ENCODE measurements at places on chromosomes 13 and 19. TPM values are rescaled to one million over a fixed set of nuclear protein-coding genes. Genes with fewer than 3 reads are reported as not detected.

GRCh38 chr19:42185277-42185676 lies 32.2 kb downstream of the DEDD2 start:
- no peak overlapping the region for H3K27ac ChIP-seq
- DNase-seq, result no peak
- no peak overlapping the region for H3K4me3 ChIP-seq
- H3K27me3 ChIP-seq, result peaks cover 50% of the 10 kb centered on the region
- H3K36me3 ChIP-seq, result no peaks in the 10 kb centered on the region

DNA sequence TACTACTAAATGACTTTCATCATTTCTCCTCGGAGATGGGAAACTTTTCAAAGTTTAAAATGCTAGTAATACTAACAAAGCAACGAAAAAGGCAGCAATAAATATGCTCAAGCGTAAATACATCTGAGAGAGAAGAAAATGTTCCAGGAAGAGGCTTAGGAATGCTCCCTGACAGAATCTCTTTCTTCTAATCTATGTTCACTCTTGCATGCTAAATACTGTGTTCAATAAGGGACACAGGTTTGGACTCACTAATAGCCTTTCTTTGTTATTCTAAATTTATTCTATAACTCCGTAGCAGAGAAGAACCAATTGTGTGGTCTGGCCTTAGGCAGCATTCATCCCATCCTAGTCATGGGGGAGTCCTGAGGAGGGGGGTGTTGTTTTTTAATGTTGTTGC lies 823.0 kb downstream of the PCDH9 start:
- H3K36me3 ChIP-seq, result no peaks in the 10 kb centered on the region
- H3K4me3 ChIP-seq, result no peak overlapping the region
- DNase-seq, result no peak
- H3K4me1 ChIP-seq, result peaks cover 19% of the 10 kb centered on the region
- peak overlapping the region; percentile 32 for H3K27ac ChIP-seq

GRCh38 chr19:42124386-42124901 lies 7.8 kb downstream of the POU2F2 start:
- no peak overlapping the region for H3K4me3 ChIP-seq
- no peak for DNase-seq
- no peaks in the 10 kb centered on the region for H3K4me1 ChIP-seq
- no peaks in the 10 kb centered on the region for H3K36me3 ChIP-seq
- no peak overlapping the region for H3K27ac ChIP-seq

- H3K36me3 ChIP-seq, result peaks cover 55% of the 10 kb centered on the region
- H3K4me3 ChIP-seq, result no peak overlapping the region
- H3K27ac ChIP-seq, result peak overlapping the region; percentile 93
- H3K27me3 ChIP-seq, result no peaks in the 10 kb centered on the region
- H3K4me1 ChIP-seq, result peaks cover 8% of the 10 kb centered on the region
These were observed 80.1 kb downstream of the PTPRS start for GRCh38 chr19:5260381-5260967.

GRCh38 chr19:12333162-12334159 lies at the start of gene ZNF563:
TSS of gene ZNF563 (minus strand) at chr19:12333633. CDS start at chr19:12333482, 151 bp downstream.
- H3K27me3 ChIP-seq, result no peaks in the 10 kb centered on the region
- peaks cover 1% of the 10 kb centered on the region for H3K36me3 ChIP-seq

- no peaks in the 10 kb centered on the region for H3K36me3 ChIP-seq
- H3K27ac ChIP-seq, result no peak overlapping the region
- DNase-seq, result no peak
- no peak overlapping the region for H3K4me3 ChIP-seq
These were observed 158.7 kb upstream of the GPR12 start for GRCh38 chr13:26919311-26919710.

- no peaks in the 10 kb centered on the region for H3K4me1 ChIP-seq
- DNase-seq, result no peak
- no peak overlapping the region for H3K4me3 ChIP-seq
- H3K27ac ChIP-seq, result no peak overlapping the region
- no peaks in the 10 kb centered on the region for H3K27me3 ChIP-seq
These were observed 190.6 kb downstream of the TUBA3C start for GRCh38 chr13:18991060-18991459.

DNA sequence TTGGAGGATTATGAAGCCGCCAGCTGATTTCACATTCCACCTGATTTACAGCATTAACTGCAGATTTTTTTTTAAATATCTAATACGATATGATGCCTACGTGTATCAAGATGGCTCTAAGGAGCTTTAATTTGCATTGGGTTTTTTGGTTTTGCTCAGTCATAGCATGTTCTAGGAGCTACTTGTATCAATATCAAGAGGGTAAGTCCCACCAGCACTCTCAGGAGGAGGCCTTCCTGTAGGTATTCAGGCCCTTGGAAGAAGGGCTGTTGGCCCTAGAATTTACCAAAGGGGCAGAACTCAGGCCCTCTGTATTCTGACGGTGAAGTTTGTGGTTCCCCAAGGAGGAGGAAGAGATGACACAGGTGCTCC lies 97.2 kb upstream of the IPO5 start:
- H3K4me1 ChIP-seq, result peaks cover 7% of the 10 kb centered on the region
- H3K36me3 ChIP-seq, result no peaks in the 10 kb centered on the region
- DNase-seq, result no peak

DNA sequence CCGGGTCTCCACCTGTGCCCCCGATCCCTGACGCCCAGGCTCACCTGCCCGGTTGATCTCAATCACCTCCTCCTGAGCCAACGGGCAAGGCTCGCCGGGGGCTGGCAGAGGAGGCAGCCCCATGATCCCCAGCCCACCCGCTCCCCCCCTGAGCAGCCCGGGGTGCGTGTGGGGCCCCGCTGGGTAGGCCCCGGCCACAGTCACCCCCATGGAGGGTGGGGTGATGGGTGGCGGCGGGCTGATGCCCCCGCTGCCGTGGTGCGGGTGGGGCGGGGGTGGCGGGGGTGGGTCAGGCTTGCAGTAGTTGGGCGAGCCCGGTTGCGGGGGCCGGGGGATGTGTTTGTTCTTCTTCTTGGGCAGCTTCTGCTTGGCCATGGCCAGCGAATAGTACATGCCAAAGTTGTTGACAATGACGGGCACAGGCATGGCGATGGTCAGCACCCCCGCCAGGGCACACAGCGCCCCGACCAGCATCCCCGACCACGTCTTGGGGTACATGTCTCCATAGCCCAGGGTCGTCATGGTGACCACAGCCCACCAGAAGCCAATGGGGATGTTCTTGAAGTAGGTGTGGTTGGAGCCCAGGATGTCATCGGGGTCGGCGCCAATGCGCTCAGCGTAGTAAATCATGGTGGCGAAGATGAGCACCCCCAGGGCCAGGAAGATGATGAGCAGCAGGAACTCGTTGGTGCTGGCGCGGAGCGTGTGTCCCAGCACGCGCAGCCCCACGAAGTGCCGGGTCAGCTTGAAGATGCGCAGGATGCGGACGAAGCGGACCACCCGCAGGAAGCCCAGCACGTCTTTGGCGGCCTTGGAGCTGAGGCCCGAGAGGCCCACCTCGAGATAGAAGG lies 6.0 kb downstream of the KCNC3 start:
- peaks cover 21% of the 10 kb centered on the region for H3K27me3 ChIP-seq
- H3K36me3 ChIP-seq, result peaks cover 10% of the 10 kb centered on the region
- no peak overlapping the region for H3K27ac ChIP-seq
- no peak for DNase-seq

- peaks cover 33% of the 10 kb centered on the region for H3K4me1 ChIP-seq
- H3K36me3 ChIP-seq, result no peaks in the 10 kb centered on the region
- H3K27me3 ChIP-seq, result no peaks in the 10 kb centered on the region
- H3K27ac ChIP-seq, result no peak overlapping the region
- no peak overlapping the region for H3K4me3 ChIP-seq
- DNase-seq, result no peak
These were observed 8.2 kb upstream of the UBL3 start for GRCh38 chr13:29858667-29859066.

DNA sequence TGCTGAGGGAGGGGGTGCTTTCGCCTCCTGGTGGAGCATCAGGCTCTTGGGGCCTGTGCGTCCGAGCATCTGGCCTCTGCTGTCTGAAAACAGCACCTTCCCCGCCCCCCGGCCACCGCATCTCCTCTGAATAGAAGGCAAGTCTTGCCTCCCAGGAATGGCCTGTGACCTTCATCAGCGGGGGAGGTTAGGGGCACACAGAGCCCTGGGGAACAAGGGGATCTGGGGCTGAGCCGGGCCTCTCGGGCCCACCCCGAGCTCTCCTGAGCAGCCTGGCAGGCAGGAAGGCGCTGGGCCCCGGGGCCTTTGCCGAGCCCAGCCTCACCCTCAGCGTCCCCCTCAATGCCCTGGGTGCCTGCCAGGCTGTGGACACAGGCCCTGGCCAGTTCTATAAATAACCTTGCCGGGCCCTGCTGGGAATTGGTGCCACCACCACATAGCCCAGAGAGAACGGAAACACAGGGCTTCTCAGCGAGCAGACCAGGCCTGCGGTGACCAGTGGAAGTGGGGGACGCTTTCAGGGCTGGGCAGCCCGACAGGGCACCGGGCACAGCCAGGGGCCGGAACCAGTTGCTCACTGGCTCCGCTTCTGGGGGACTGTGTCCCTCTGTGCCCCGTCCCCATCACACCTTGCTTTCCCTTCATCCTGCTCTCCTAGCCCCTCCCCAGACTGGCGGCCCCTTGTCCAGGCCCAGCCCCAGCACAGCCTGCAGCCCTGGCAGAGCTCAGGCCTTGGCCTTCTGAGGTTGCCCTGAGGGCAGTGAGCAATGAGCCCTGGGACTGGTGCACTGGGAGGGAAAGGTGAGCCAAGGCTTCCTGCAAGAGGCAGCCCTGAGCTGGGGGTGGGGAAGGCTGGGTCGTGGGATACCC lies 9.5 kb downstream of the STK11 start:
- H3K27me3 ChIP-seq, result no peaks in the 10 kb centered on the region
- no peak overlapping the region for H3K4me3 ChIP-seq
- H3K36me3 ChIP-seq, result peaks cover 7% of the 10 kb centered on the region

The CD320 gene
- 42.0 TPM for total RNA-seq

The ZNF835 gene
- total RNA-seq, result not detected
